ENCODE measurements at places on chromosomes 6 and 20. TPM values are rescaled to one million over a fixed set of nuclear protein-coding genes. Genes with fewer than 3 reads are reported as not detected.

GRCh38 chr20:49790077-49790798 is 22.4 kb upstream of the SLC9A8 start:
- H3K27ac ChIP-seq = no peak overlapping the region
- peak; percentile 13 for DNase-seq
- H3K36me3 ChIP-seq = no peaks in the 10 kb centered on the region
- H3K4me3 ChIP-seq = no peak overlapping the region
- H3K27me3 ChIP-seq = no peaks in the 10 kb centered on the region
- H3K4me1 ChIP-seq = no peaks in the 10 kb centered on the region

DNA sequence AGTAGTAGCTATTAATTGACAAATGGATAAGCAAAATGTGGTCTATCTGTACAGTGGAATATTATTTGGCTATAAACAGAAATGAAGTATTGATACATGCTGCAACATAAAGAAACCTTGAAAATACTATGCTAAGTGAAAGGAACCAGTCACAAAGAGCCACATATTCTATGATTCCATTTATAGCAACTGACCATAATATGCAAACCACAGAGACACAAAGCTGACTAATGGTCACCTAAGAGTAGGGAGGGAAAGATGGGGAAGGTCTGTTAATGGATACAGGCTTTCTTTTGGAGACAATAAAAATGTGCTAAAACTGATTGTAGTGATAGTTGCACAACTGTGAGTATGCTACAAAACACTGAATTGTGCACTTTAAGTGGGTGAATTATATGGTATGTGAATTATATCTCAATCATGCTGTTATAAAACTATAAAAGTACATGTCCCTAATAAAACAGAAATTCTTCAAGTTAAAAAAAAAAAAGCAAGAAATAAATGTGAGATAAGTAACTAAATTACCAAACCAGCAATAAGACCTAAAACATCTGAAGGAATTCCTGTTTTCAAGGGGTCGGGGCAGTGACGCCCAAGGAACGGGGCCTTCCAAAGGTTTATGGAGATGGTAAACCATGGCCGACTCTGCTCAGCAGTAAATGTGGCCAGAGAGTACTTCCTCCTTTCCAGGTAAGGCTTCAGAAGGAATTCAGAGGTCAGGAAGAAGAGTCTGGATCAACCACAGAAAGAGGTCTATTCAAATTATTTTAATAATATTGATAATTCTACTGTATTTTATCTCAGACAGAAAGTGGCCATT is 75.4 kb downstream of the ARHGAP18 start:
- H3K4me1 ChIP-seq = peaks cover 13% of the 10 kb centered on the region
- no peak for DNase-seq
- no peak overlapping the region for H3K4me3 ChIP-seq
- H3K27me3 ChIP-seq = no peaks in the 10 kb centered on the region
- no peaks in the 10 kb centered on the region for H3K36me3 ChIP-seq
- H3K27ac ChIP-seq = no peak overlapping the region

GRCh38 chr20:58573986-58574385 is 58.8 kb upstream of the APCDD1L start:
- H3K27me3 ChIP-seq = no peaks in the 10 kb centered on the region
- no peak for DNase-seq
- H3K27ac ChIP-seq = no peak overlapping the region
- H3K4me3 ChIP-seq = no peak overlapping the region
- H3K4me1 ChIP-seq = no peaks in the 10 kb centered on the region
- H3K36me3 ChIP-seq = no peaks in the 10 kb centered on the region

DNA sequence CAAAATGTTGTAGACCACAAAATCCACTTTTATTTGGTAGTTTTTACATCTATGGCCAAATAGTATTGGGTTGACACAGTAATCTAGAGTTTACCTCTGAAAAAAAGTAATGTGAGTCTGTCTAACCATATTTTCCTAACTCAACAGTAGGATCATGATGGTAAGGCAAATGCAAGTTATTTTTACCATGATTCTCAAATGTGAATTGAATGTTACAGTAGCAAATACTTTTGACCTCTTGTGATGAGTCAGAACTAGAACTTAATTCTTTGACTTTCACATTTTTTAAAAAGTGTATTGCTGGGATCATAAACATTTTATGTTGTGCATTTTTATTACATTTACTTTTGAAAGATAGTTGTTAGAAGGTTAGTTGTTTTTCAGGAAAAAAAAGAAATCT is 22.0 kb downstream of the RNF146 start:
- H3K4me1 ChIP-seq = no peaks in the 10 kb centered on the region
- H3K4me3 ChIP-seq = no peak overlapping the region
- no peak for DNase-seq
- H3K27me3 ChIP-seq = no peaks in the 10 kb centered on the region

The REPS1 gene
- total RNA-seq = 27.4 TPM

DNA sequence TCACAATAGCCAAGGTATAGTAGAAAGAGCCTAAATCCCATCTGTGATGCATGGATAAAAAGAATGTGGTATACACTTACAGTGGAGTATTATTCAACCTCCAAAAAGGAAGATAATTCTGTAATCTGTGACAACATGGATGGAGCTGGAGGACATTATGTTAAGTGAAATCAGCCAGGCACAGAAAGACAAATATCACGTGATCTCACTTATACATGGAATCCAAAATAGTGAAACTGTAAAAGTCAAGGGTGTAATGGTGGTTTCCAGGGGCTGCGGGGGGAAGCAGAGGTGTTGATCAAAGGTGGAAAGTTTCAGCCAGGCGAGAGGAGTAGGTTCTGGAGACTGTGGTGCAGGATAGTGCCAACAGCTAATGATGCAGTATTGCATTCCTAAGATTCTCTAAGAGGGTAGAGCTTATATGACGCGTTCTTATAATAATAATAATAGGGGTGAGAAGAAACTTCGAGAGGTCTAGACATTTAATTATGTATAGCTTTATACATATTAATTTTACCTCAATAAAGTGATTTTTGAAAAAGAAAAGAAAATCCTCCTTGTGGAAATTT is 246.1 kb downstream of the FOXA2 start:
- peaks cover 30% of the 10 kb centered on the region for H3K4me1 ChIP-seq
- H3K27ac ChIP-seq = no peak overlapping the region
- H3K4me3 ChIP-seq = no peak overlapping the region
- no peak for DNase-seq
- H3K36me3 ChIP-seq = no peaks in the 10 kb centered on the region

DNA sequence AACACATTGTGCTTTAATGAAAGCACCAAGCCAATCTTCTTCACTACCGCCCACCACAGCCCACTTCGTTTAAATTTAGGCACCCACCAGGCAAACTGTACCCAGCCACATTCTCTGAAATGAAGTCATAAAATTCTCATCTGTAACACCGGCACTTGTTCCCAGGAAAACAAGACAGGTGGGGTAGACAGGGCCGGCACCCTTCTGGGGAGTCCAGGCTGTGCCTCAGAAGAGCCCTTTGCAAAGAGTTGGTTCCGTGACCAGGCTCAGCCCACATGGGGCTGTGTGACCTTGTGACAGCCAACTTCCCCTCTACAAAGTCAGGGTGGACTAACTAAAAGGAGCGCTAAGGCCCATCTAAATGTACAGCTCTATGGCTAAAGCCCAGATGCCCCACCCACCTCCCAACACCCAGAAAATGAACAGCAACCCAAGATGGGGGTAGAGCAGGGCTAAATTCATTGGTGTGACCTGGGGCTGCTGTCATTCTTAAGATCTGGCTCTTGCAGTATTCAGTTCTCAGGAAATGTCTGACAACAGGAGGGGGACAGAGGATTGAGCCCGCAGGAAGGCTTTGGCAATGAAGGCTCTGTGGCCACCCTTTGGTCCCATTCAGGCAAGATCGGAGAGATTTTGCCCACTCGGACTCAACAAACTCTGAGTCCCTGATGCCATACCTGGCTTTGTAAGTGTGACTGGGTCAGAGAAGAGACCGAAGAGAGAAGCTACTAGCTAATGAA is 56.7 kb downstream of the TRERF1 start:
- no peak overlapping the region for H3K4me3 ChIP-seq
- no peak for DNase-seq
- no peaks in the 10 kb centered on the region for H3K4me1 ChIP-seq
- no peaks in the 10 kb centered on the region for H3K27me3 ChIP-seq
- H3K27ac ChIP-seq = no peak overlapping the region

The CHRNA4 gene
- total RNA-seq = not detected

- peaks cover 28% of the 10 kb centered on the region for H3K36me3 ChIP-seq
- no peak overlapping the region for H3K27ac ChIP-seq
Observed at GRCh38 chr20:44990957-44991356, 24.6 kb downstream of the STK4 start.

- peak overlapping the region; percentile 26 for H3K27ac ChIP-seq
- peaks cover 13% of the 10 kb centered on the region for H3K4me1 ChIP-seq
- H3K27me3 ChIP-seq = peaks cover 8% of the 10 kb centered on the region
- H3K4me3 ChIP-seq = peak overlapping the region; percentile 76
- H3K36me3 ChIP-seq = peaks cover under 1% of the 10 kb centered on the region
- peak; percentile 47 for DNase-seq
Observed at GRCh38 chr6:20400456-20401204, 1.0 kb upstream of the E2F3 start.

- H3K36me3 ChIP-seq = no peaks in the 10 kb centered on the region
- no peaks in the 10 kb centered on the region for H3K27me3 ChIP-seq
- no peak overlapping the region for H3K4me3 ChIP-seq
- DNase-seq = no peak
- peaks cover 10% of the 10 kb centered on the region for H3K4me1 ChIP-seq
Observed at GRCh38 chr6:46909371-46909770, 12.4 kb downstream of the ADGRF5 start.

The SLC22A2 gene
- not detected for total RNA-seq

DNA sequence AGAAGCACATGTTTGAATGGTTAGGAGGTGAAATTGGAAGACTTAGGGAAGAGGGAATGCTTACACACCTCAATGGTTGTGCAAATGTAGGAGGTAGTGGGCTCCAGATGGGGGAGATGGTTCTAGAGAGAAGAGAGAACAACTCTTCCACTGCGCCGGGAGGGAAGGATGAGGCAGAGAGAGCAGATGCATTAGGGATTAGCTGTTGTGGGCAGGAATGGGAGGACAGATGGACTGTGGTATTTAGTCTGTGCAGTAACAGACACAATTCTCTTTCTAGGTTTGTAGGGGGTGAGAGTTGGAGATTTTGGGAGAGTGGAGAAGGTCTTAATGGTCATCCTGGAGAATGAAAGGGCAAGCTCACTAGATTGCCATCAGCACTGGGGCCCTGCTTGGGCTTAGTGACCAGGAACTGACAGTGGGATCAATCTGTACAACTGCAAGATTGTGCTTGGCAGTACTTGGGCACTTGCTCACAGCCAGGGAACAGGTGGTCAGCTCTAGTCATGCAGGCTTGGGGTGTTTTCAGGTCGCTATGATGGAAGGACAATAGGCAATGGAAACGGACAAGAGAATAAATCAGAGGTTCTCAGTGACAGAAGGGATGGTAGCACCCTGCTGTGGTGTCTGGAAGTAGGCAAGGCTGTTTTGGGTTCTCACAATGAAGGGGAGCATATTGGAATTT is 182.0 kb upstream of the MYLIP start:
- no peaks in the 10 kb centered on the region for H3K36me3 ChIP-seq
- H3K27me3 ChIP-seq = no peaks in the 10 kb centered on the region
- DNase-seq = no peak
- H3K27ac ChIP-seq = no peak overlapping the region
- peaks cover 40% of the 10 kb centered on the region for H3K4me1 ChIP-seq

DNA sequence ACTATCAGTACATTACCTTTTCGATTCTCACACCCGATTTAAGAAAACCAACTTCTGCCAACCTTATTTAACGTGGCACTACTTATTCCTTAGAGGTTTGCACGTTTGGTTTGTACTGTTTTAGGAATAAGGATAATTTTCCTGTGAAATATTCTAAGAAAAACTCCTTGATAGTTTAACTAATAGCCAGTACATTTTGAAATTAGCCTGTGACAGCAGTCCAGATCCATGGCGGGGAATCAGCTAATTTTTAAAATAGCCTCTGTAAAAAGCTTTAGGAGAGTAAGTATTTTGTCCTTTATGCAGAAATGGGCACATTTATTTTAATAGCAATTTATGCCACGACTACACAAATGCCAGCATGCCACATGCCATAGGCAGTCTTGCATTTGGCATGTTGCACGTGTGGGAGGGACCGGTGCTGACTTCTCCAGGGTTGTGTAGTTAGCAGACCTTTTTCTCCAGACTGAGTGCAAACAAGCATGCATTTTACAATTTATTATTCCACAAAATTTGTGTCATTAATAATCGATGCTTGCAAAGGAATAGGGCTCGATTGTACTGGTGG is 6.2 kb downstream of the FOXC1 start:
- no peak for DNase-seq
- H3K36me3 ChIP-seq = no peaks in the 10 kb centered on the region
- no peaks in the 10 kb centered on the region for H3K4me1 ChIP-seq
- H3K27me3 ChIP-seq = no peaks in the 10 kb centered on the region
- no peak overlapping the region for H3K4me3 ChIP-seq
- no peak overlapping the region for H3K27ac ChIP-seq

DNA sequence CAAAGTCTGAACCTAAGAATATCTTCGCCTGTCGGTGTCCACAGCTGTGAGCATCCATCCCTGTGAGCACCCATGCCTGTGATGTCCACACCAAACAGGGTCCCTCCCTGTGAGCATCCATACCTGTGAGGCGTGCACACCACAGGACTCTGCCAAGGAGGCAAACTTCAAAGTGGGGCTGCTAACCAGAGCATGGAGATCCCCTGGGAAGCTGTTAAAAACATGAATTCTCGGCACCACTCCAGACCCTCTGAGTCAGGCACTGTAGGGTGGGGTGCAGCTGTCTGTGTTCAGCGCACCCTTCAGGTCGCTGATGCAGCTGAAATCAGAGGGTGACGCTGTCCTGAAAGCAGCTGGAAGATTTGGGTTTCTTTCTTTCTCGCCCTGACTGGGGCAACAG is 85.4 kb upstream of the NXT1 start:
- no peak for DNase-seq
- no peak overlapping the region for H3K27ac ChIP-seq
- no peaks in the 10 kb centered on the region for H3K36me3 ChIP-seq

DNA sequence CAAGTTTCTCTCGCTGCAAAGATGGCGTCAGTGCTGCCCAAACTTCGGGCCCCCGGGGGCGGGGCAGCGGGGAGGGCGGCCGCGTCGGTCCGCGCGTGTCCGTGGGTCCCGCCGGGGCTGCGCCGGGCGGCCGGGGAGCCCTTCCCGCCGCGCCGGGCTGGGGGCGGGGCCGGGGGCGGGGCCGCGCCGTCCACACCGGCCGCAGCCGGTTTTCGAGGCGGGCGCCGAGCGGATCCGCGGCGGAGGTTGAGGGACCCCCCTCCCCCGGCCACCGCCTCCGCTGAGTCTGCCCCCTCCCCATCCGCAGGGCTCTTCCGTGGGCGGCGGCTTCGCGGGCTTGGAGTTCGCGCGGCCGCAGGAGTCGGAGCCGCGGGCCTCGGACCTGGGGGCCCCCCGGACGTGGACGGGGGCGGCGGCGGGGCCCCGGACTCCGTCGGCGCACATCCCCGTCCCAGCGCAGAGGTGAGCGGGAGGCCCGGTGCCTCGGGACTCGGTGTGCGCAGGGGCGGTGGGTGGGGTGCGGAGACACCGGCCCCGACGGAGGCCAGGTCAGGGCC is 572 bp downstream of the SLC2A4RG start:
- peak overlapping the region; percentile 64 for H3K27ac ChIP-seq
- peak; percentile 54 for DNase-seq
- peaks cover 12% of the 10 kb centered on the region for H3K4me1 ChIP-seq
- H3K4me3 ChIP-seq = peak overlapping the region; percentile 84
- H3K36me3 ChIP-seq = peaks cover 22% of the 10 kb centered on the region

- H3K36me3 ChIP-seq = no peaks in the 10 kb centered on the region
- H3K27me3 ChIP-seq = no peaks in the 10 kb centered on the region
- no peaks in the 10 kb centered on the region for H3K4me1 ChIP-seq
- no peak for DNase-seq
Observed at GRCh38 chr6:4564801-4565271, 211.4 kb upstream of the CDYL start.

Measured in PC-3 (cell line).